Activated naive CD8-positive, alpha-beta T cell treated with anti-CD3 and anti-CD28 coated beads for 36 hours (primary cell): ENCODE measurements at places on chromosomes 1 and 21.

DNA sequence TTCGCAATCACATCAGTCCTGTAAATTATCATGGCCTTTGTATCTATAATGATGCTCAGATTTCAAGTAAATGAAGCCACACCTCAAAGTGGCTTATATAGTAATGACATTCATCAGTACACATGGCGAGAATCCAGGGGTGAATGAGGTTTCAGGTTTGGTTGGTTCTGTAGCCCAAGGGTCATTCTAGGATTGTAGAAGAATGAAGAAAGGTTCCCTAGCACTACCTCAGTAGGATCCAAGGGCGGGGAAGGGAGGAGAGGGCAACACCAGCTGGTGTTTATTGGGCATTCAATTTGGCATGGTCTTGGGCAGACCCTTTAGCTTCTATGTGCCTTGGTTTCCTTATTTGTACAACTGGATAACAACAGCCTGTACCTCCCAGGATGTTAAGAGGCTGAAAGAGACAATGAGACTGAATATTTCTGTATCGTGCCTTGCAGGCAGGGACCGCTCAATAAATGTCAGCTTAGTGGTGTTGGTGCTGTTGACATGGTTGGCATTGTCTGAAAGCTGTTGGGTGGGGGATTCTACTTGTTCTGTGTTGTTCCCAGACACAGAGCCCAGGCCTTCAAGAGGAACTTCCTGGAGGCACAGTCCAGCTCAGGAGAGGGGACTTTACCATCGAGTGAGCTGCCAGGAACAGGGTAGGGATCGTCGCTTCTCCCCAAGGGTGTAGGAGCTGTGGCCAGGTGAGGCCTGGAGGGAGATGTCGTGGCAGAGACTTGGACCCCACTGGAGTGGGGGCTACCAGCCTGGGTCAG lies 388.2 kb downstream of the PTPRU start:
- no peak for DNase-seq

- peak; percentile 0 for DNase-seq
Measured at GRCh38 chr1:215146240-215146975, 63.9 kb downstream of the KCNK2 start.

DNA sequence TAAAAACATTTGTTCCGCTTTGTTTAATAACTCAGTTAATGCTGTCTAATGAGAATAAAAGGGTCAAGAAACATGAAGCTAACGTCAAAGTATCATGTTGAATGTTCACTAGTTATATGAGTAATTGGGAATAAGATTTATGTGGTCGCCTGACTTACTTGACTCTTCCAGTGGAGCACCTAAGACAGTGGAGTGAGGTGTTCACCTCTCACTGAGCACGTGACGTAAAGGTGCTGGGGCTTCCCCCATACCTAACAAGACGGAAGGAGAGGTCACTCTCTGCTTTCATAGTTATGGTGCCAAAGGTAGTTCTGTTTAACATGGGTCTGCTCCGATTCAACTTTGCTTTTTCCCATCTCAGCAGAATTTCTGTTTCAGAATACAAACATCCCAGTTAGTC lies 686 bp downstream of the KMO start:
- DNase-seq: no peak

DNA sequence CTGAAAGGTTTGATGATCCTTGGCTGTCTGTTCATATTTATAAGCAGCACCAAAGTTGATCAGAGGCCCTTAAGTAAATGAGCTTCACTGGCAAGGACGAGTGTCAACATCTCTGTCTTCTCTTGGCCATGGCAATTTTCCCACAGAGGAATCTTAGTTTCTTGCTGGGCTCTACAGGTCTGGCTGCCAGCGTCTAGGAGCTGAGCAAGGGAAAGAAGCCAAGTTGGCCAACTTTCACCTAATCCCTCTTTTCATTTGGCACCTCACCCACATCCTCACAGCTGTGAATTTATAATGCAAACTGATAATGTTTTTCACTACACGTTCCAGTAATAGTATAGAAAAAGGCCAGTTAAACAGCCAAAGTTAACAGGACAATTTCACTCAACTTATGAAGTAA lies 99.0 kb upstream of the LBR start:
- DNase-seq: no peak

DNA sequence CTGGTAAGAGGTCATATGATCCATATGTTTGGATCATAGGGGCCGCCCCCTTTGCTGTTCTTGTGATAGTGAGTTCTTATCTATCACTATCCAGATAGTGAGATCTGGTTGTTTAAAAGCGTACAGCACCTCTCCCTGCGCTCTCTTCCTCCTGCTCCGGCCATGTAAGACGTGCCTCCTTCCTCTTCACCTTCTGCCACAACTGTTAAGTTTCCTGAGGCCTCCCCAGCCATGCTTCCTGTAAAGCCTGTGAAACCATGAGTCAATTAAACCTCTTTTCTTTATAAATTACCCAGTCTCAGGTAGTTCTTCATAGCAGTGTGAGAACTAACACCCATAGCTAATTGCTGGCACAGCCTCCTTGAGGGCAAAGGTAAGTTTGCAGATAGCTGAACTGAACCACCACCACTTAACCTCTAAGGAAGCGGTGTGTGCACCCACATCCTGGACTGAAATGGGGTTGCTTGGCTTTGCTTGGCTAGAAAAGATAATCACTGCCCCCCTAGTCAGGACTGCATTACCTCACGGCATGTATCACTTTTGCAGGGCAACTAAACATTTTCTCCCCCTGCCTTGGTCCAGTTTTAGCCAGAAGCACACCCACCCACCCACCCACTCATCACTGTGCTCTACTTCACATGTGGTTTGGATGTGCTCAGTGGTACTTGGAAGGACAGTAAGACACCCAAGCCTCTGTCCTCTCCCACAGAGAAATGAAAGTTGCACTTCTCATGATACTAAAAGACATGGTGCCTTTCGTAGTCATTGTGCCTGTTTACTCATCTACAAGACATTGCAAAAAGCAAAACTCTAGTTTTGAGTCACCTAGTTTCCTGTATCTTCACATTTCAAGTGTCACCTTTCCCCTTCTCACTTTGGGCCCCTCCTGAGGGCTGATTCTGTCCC lies 23.1 kb upstream of the PTAFR start:
- DNase-seq: peak; percentile 75

- DNase-seq: no peak
Measured at GRCh38 chr1:5933050-5933449, 59.2 kb downstream of the NPHP4 start.

- no peak for DNase-seq
Measured at GRCh38 chr1:182381962-182382819, 9.4 kb downstream of the GLUL start.

- DNase-seq: no peak
Measured at GRCh38 chr1:221527886-221528624, 213.8 kb downstream of the DUSP10 start.

DNA sequence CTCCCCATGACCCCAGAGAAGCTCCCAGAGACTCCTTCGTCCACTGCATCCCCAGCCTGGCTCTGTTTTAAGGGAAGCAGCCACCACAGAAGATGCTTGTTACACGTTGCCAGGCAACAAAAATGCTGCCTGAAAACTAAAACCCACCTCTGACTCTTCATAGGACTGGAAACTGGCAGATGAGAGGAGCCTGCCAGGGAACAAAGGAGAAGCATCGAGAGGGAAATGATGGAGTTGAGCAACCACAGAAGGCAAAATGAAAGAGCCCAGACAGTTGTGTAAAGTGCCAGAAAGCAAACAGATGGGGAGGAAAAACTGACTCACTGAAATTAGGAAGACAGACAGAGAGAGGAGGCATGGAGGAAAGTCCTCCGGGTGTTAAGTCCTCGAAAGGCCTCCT lies 118.4 kb downstream of the KCNN3 start:
- peak; percentile 31 for DNase-seq

GRCh38 chr1:110312188-110313121 lies 26.7 kb upstream of the RBM15 start:
- DNase-seq: peak; percentile 71

- no peak for DNase-seq
Measured at GRCh38 chr1:16266411-16267118, 29.6 kb upstream of the CPLANE2 start.

DNA sequence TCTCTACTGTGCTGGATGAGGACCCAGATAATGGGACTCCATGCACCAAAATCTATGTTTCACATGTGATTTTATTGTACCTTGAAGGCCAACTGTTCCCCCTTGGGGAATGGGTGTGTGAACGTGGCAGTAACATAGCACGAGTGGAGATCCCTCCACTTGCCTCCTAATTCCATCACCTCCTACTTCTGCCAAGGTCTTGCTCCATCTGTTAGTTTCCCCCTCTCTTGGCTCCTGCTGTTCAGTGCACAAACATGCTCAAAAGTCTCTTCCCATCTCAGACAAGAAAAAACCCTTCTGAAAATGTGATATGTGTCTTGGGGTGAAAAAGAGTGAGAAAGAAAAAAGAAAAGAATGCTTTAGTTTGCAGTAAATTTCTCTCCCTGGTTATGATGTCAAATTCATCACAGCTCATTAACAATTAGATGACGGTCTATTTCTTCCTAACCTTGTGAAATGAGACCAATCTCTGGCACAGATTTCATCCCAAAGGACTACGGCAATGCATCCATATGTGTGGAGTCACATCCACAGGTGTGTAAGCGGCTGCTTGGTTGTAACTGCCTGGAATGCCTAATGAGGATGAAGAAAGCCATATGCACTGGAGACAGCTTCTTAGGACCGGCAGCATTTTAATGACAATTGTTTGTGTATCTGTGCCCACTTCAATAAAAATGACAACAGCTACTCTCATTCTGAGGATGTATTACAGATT lies 79.3 kb upstream of the DIRAS3 start:
- no peak for DNase-seq

DNA sequence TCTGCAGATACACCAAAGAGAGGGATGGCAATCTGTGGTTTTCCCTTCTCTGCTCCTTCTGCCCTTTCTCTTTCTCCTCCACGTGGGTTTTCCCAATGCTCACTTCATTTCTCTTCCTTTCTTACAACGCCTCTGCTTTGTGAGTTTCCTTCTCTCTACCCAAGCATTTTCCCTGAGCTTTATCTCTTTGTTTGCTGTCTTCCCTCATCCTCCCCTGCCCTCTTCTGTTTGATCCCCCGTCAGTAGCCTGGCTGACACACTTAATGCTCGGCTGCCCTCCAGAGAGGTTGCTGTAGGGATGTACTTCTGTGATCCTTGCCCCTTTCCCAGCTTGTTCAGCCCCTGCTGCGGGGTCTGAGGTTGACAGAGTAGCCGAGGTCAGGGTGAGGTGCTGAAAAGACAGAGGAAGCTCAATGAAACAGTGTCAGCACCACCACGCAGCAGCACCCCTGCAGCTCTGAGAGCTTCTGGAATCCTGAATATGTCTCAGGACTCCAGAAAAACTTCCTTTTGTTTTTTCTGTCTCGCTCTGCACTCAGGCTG lies 6.0 kb downstream of the EDARADD start:
- DNase-seq: no peak

DNA sequence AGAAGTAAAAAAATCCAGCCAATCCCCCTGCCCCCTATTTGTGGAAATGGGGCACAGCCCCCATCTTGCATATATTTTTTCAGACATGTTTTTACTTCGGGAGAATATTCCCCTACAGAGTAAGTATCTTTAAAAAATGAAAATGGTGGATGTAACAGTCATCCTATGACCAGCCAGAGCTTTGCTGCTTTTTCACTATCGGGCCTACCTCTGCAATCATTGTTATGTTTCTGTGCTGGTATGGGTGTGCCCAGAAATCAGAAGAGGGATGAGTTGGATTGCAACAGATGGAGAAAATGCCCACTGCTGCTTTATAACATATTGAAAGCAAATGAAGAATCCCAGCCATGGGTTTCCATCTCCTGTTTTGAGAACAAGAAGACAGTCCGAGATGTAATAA lies 2.9 kb downstream of the CD247 start:
- DNase-seq: no peak

DNA sequence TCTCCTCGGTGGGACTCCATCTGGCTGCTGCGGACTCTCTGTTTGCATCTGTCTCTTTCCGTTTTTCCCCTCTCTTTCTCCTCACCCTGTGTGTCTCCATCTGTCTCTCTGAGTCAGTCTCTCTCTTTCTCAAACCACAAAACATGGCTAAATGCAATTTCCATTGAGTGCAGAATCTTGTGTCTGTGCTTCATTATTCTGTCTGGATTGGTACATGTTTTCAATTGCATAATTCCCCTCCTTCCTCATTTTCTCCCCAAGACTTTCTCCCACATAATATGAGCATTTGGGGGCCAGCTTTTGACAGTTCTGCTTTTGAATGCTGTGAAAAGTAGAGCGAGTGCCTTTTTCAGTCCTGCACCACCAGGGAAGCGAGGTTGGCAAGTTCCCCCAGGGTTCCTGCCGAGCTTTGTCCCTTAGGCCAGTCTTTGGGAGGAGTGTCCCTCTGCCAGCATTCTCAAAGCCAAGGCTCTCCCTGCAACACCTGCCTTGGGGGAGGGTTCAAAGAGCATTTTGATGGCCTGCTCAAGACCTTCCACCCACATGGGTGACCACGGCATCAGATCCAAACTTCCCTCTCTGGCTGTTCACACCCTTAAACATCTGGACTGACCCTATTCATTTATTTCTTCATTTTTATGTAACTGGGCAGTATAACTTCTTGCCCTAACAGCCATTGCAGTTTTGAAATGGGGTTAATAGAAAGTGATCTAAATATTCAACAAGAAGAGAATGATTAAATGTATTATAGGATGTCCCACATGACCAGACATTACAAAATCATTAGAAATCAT lies 32.8 kb upstream of the SCMH1 start:
- no peak for DNase-seq

GRCh38 chr1:205182930-205183329 lies 28.6 kb downstream of the DSTYK start:
- DNase-seq: no peak

GRCh38 chr1:10986525-10986890 lies 25.9 kb upstream of the TARDBP start:
- DNase-seq: no peak

DNA sequence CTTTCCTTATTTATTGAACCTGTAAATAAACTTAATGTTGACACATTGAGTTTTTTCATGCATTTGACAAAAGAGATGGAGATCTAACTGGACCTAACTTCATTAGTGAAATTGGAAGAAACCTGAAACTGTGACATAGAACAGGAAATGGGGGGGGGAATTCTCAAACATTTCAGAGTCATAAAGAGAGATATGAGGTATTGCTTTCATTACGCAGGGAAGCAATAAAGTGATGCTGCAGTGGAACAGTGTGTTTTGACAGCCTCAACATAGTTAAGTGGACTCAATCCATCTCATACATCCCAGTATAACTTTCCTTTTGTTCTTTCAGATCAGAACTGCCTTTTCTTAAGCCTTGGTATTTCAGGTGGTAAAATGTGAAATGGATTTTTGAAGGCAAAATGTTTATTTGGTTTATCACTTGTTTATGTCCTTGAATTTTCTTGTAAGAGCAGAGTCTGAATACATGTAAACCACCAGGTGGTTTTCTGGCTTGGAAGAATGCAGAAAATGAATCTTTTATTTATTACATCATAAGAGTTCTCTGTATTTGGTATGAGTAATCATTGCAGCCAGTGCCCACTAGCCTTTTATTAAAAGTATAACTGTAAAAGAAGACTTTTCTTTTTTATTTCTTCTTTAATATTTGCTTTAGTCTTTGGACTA lies 132.5 kb downstream of the ZNF326 start:
- DNase-seq: no peak

DNA sequence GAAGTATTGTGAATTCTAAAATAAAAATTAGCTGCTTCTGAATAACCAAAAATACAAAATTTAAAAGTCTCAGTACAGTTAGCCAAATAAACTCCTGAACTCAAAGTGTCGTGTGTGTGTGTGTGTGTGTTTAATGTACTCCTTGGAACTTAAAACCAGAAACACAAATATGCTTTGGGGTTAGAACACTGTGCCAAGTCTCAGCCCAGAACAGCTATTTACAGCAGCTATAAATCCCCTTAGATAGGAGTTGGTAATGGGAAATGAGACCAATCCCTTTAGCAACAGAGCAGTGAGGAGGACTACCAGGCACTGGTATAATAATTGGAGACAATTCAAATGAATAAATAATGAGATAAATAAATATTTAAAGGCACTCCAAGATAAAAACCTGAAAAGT lies 83.1 kb downstream of the PATJ start:
- DNase-seq: no peak
